ENCODE measurements at places on chromosomes 12 and 14.

- DNase-seq: no peak
These were observed 33.7 kb downstream of the NRDE2 start for GRCh38 chr14:90297876-90298629.

GRCh38 chr14:47040550-47040949 lies 389.0 kb upstream of the RPL10L start:
- DNase-seq: no peak

- DNase-seq: no peak
These were observed 98.4 kb upstream of the BTG1 start for GRCh38 chr12:92244036-92244435.

DNA sequence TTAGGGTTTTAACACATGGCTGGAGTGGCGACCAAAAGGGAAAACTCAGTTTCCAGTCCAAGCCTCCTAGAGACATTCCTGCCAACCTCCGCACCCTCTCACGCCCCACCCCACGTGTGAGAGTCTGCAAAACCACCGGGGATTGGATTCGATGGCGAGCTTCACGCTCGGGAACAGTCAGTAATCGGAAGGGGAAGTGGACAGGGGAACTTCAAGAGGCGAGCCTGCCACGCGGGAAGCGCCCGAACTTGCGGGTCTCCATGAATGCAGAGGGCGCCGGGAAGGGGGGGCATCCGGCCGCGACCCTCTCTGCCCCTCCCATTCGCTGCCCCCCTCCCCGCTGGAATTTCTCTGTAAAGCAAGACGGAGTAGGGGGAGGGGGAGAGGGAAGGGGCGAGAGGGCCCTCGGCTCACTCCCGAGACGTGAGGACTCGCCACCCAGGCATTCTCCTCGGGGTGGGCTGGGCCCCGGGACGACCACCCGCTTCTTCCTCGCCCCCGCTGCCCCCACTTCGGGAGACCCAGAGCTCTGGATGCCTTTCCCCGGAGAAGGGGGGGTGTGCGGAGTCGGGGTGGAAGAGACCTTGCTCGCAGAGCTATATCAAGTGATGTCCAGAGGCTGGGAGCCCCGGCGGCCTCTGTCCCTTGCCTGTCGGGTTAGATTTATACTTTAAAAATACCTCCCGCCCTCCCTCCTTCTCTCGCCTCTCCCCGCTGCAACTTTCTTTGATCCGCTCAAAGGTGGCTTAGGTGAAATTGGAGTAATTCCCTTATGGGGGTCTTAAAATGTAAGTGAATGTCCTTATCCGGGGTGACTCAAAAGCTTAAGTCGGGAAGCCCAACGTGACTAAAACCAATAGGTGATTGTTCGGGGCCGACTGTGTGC lies 2.5 kb upstream of the CCND2 start:
- DNase-seq: no peak

- no peak for DNase-seq
These were observed 323.9 kb upstream of the DIO2 start for GRCh38 chr14:80535171-80535570.

- no peak for DNase-seq
These were observed 16.4 kb downstream of the OTUB2 start for GRCh38 chr14:94042433-94043091.
